Left renal pelvis (tissue), 4 donors: ENCODE measurements at places on chromosomes 6 and 20. TPM values are rescaled to one million over a fixed set of nuclear protein-coding genes. Genes with fewer than 3 reads are reported as not detected.

GRCh38 chr6:5457983-5458683, 196.8 kb downstream of the FARS2 start:
- DNase-seq = no peak

GRCh38 chr6:15952231-15953151, 176.4 kb upstream of the MYLIP start:
- no peak for DNase-seq

Gene ADGRF4
- 0.26 TPM for polyA plus RNA-seq

GRCh38 chr20:47887477-47888080, 102.3 kb upstream of the SULF2 start:
- DNase-seq = no peak

- DNase-seq = no peak
These were observed 2.7 kb downstream of the SLC32A1 start for GRCh38 chr20:38726804-38727606.

DNA sequence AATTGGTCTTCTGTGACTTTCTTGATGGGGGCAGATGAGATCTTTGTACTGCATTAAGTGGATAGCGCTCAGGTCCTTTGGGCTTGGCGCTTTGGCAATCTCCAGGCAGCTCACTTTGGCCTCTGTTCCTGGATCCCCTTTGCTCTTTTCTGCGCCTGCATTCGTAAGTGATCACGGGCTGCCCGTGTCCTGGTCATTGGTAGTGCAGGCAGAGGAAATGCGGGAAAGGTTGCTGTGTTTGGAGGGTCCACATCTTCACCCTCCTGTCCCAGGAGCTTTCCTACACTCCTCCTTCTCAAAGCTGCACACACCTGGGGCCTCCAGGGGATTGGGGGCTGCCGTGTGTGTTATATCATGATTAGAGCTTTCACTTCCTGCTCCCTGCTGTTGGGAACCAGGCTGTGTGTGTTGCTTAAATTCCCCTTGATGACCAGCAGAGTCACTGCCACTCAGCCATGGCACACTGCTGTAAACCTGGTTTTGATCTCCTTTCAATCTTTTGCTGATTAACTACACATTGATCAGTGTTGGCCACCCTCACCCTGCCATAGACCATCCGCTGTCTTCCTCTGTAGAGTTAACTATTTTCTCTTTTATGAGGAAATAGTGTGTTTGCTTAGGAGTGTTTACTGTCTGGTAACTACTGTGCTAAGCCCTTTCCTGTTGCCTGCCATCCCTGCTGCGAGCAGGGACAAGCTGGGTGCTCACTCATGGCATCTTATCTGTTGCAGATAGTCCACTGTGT, 13.0 kb upstream of the SNHG17 start:
- no peak for DNase-seq

DNA sequence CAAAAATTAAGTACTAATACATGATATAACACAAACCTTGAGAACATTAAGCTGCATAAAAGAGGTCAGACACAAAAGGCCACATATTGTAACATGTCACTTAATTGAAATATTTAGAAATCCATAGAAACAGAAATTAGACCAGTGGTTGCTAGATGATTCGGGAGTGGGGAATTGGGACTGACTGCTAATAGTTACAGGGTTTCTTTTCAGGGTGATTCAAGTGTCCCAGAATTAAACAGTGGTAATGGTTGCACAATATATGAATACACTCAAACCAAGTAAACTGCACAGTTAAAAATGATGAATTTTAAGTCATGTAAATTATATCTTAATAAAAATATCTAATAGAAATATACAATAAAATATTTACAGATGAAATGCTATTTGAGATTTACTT, 174.5 kb downstream of the WDR27 start:
- no peak for DNase-seq

Gene MYL9
- polyA plus RNA-seq = 209 TPM

DNA sequence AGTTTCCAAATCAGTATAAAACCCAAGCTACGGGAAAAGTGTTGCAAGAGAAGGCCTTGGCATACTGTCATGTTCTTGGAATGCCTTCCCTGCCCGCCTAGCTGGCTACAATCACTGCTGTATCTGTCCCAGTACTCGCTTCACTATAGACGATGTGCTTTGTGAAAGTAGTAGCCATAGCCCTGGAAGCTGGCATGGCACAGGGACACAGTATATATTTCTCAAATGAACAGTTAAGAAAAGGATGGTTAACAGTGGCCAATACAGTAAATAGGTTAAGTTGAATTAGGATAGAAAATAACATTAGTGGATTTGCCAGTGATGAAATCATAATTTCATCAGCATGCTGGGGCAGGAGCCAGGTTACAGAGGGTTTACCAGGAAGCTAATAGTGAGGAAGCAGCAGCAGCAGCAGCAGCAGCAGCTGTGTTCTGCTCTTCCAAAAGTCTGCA, 499.3 kb downstream of the CDKAL1 start:
- DNase-seq = no peak
